ENCODE measurements at places on chromosomes 4 and X.

DNA sequence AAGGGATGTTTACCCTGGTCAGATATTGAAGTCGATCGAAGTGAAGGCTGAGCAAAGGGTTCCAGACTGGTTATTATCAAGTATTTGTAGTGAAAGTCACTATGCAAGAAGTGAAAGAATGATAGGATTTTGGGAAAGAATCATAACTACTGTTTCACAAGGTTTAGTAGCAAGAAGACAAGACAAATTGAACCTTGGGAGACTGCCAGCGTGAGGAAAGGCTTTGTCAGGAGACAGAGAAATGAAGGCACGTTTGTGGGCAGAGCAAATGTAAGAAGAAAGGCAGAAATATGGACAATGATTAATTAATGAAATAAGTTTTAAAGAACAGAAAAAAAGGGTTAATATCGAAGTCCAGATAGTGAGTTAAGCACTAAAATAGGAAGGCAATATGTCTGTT, 456.8 kb downstream of the TRIML1 start:
- no peak for DNase-seq

DNA sequence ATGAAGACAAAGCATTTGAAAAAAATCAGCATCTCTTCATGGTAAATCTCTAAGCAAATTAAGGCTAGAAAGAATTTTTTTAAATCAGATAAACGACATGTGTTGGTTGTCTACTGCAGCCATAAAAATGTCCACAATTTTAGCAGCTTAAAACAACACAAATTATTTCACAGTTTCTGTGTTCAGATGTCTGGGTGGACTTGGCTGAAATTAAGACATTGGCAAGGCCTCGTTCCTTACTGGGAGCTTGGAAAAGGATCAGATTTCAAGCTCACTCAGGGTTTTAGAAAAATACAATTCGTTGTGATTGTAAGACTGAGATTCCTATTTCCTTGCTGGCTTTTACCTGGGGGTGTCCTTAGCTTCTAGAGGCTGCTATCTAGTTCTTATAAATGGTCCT, 1470.6 kb downstream of the PCDH19 start:
- no peak for DNase-seq

GRCh38 chr4:78543424-78544125, 8.0 kb upstream of the ANXA3 start:
- no peak for DNase-seq

- no peak for DNase-seq
Measured at GRCh38 chrX:11159149-11159548, 48.0 kb downstream of the HCCS start.

GRCh38 chr4:163976588-163976987, 482.1 kb downstream of the TMA16 start:
- no peak for DNase-seq

GRCh38 chr4:175813821-175814220, 1.8 kb upstream of the GPM6A start:
- DNase-seq = no peak

- no peak for DNase-seq
Measured at GRCh38 chrX:65035446-65035770, 59.2 kb upstream of the ZC4H2 start.

DNA sequence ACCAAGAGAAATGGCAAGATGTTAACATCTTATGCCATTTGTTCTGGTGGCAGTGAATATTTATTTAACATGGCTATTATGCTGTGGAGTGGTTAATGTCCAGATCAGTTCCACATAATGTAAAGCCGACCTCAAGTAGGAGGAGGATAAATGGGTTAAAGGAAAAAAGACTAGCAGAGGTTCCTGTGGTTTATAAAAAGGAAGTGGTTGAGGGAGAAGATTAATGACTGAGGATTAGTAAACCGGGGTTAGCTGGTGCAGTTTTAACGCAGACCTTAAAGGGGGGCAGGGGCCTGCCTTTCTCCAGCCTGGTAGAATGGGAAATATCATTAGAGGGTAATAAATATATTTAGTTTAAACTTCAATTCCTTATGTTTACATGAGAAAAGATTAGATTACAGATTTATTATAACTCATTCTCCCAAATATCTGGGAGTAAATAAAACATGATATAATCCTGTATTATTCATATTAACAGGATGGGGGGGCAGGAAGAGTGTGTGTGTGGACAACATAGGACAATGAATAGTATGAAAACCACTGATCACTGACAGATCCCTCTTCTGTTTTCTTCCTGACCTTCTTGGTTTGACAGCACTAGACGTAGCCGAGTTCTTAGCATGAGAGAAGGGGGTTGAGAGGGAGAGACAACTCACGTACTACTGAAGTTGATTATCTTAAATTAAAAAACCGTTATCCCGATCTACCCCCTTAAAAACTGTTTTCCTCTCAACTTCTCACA, 124.1 kb upstream of the LIMCH1 start:
- peak; percentile 56 for DNase-seq

- no peak for DNase-seq
Measured at GRCh38 chrX:117839544-117839943, 277.1 kb downstream of the KLHL13 start.

- DNase-seq = no peak
Measured at GRCh38 chr4:76257824-76258223, 6.3 kb downstream of the FAM47E start.

- DNase-seq = no peak
Measured at GRCh38 chr4:184498598-184498997, 24.2 kb upstream of the IRF2 start.

DNA sequence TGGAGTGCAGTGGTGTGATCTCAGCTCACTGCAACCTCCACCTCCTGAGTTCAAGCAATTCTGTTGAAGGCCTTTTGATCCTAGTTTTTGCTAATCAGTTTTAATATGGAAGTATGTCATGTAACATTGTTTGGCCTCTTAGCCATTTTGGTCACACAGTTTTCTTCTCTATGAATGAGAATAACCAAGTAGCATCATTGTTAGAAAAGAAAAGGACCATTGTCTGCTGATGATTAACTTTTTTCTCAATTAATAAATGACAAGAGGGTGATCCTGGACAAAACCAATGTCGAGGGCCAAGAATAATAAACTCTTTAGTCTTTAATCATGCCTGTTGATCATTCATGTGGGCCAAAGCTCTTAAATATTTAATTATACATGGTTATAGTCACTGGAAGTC, 289.3 kb upstream of the MAGEB2 start:
- no peak for DNase-seq

DNA sequence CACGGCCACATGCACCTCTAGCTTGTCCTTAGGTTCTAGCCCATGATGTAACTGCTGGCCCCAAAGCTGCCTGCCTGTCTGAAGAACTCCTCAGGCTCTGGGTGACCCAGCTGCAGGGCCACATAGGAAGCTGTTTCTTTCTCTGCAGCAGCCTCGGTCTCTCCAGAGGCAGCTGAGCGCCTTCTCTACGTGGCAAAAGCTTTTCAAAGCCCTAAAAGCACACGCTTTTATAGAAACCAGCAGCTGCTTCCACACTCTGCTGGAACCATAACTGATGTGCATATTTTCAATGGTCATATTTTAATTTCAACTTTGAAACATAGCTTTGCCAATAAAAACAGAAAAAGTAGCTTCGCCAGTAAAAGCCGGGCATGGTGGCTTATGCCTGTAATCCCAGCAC, 37.4 kb downstream of the FAM53A start:
- no peak for DNase-seq

DNA sequence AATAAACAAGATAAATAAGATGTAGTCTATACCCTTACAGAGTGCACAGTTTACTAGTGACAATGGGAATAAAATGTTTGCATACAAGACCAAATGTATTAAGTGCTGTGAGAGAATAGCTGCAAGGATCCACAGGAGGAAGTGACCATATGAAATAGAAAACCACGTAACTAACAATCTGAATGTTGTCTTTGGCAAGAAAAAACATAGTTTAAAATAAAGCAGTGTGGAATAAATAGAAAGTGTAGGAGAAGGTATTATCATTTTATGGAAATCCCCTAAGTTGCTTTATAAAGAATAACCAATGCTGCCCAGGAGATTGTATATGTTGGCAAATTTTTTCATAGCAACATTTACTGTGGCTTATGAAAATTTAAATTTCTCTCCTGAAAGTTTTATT, 116.1 kb downstream of the PCDH7 start:
- no peak for DNase-seq

- no peak for DNase-seq
Measured at GRCh38 chr4:181674315-181674875, 568.8 kb upstream of the TENM3 start.
